NCI-H146 (cell line): ENCODE measurements at places on chromosomes 5 and 9.

DNA sequence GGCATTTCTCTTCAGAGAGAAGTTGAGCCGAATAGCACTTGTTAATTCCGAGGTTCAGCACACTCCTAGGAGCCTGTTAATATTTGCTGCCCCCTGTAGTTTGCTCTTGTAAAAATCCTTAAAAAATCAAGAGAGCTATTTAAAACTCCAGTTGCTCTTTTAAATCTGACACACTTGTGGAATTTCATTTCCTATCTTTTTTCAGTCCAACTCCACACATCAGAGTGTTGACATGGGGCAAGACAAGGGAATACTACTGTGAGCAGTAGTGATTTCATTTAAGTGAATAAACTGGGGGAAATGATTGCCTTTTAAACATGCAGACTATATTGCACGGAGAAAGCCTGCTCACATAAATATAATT lies 1096.3 kb upstream of the DMAC1 start:
- peak; percentile 64 for DNase-seq

- DNase-seq, result no peak
Measured at GRCh38 chr9:138100711-138101350, 223.2 kb downstream of the CACNA1B start.

- no peak for DNase-seq
Measured at GRCh38 chr5:181054871-181055459, 14.9 kb downstream of the BTNL9 start.

- no peak for DNase-seq
Measured at GRCh38 chr5:142785206-142785605, 15.0 kb downstream of the ARHGAP26 start.

GRCh38 chr5:92909602-92909962 lies 671.4 kb downstream of the NR2F1-AS1 start:
- DNase-seq, result peak; percentile 24

DNA sequence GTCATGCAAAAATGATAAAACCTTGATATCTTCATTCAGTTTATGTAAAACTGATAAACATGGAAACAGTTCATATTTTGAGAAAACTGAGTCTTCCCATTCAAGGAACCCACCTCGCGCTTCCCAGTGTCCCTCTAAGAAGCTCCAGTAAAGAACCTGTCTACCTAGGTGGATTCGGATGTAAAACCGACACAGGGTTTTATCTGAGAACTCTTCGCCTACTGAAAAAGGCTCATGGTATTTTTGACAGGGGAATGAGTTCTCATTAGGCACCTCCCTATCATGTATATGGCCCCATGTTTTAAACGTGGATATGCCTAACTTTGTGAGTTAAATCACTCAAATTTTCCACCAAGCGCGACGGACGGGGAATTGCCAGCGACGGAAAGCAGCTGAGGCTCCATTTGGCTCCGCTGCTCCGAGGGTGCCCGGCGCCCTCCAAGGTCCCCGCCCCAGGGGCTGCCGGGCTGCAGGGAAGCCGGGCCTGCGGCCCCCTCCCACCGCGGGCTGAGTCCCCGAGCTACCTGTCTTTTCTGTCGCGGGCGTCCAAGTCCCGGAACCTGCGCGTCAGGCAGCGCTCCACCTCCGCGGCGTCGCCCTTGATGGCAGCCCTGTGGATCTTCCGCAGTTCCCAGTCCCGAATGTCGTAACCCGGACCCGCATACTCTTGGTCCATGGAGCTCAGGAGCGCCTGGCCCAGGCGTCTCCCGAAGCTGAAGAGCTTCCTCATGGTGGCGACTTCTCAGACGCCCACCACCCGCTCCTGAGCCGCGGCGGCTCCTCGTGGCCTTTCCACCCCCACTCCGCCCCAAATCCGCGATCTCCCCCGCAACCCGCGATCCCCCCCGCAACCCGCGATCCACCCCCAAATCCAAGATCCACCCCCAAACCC lies 594 bp downstream of the ANKRD18A start:
- DNase-seq, result peak; percentile 71

- no peak for DNase-seq
Measured at GRCh38 chr5:159362220-159362619, 31.9 kb upstream of the IL12B start.

DNA sequence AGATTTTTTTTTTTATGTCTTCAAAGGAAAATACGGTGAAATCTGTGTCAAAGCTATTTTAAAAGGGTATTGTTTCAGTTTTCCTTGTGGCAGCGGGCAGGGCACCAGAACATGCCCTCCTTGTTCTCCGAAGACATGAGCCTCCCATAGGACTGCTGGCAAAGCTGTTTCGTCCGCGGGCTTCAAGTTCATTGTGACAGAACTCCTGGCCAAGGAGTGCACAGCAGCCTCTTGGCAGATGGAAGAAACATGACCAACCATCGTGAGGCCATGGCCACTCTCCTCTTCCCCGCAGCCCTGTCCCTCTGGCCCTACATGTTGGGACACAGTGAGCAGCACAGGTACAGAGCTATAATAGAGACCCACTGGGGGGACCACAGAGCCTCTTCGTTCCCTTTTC lies 99.5 kb downstream of the AOPEP start:
- DNase-seq, result no peak

- DNase-seq, result no peak
Measured at GRCh38 chr5:34535433-34535832, 120.7 kb upstream of the RAI14 start.

DNA sequence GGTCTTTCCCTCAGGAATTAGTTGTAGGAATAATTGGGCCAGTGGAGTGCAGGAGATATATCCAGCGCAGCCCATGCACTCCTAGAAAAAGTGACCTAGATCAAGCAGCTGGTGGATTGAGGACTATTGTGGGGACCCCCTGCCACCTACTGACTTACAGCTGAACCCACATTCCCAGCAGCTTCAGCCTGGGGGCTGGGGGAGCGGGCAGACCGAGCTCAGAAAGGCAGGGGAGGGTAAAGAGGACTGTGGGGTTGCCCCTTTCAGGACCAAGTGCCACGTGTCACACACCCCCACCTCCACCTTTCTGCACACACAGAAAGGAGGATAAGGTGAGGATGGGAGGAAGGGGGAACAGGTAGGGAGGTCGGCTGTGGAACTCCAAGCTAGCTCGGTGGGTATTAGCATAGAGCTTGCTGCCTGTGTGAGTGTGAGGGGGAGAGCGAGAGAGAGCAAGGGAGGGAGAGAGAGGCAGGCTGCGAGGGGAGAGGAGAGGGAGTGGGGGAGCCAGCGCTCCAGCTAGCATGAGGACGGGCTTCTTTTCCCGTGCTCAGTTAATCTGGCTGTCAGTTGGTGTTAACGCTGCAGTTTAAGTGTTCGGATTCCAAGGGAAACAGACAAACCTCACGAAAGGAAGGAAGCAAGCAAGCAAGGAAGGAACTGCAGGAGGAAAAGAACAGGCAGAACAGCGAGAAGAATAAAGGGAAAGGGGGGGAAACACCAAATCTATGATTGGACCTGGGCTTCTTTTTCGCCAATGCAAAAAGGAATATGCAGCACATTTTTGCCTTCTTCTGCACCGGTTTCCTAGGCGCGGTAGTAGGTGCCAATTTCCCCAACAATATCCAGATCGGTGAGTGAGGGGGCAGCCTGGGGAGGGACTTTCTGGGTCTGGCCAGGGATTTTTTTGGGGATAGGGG lies at the start of gene GRIA1:
TSS of gene GRIA1 (plus strand) at position 553 of the 920 bp plus-strand sequence.
- DNase-seq, result no peak

GRCh38 chr5:62306323-62306895 lies 403 bp downstream of the KIF2A start:
- peak; percentile 89 for DNase-seq

GRCh38 chr9:136303825-136304416 lies at the start of gene CCDC187:
CCDC187 (minus strand) TSS chr9:136304094; CDS start chr9:136303830, 264 bp downstream.
- no peak for DNase-seq

DNA sequence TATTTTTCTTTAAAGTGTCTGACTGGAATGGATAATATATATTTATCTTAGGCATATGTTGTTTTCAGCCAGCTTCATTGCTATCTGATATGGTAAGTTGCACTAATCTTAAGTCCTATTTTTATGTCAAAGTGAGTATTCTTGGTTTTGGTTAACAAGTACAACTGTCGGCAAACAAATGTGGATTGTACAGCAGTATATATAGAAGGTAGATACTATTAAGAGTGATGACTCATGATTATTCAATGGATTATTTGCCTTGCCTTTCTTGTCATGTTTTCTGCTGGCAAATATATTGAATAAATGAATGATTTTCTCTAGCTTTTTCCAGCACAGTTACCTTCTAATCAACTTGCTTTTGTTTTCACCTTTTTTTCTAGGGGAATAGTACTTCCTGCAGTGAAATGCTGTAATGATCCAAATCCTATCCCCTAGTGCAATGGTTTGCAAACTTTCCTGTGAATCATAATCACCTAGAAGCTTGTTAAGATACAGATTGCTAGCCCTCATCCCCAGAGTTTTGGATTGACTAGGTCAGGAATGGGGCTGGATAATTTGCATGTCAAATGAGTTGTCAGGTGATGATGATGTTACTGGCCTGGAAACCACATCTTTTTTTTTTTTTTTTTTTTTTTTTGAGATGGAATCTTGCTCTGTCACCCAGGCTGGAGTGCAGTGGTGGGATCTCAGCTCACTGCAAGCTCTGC lies 60.8 kb upstream of the ARRDC3 start:
- no peak for DNase-seq

DNA sequence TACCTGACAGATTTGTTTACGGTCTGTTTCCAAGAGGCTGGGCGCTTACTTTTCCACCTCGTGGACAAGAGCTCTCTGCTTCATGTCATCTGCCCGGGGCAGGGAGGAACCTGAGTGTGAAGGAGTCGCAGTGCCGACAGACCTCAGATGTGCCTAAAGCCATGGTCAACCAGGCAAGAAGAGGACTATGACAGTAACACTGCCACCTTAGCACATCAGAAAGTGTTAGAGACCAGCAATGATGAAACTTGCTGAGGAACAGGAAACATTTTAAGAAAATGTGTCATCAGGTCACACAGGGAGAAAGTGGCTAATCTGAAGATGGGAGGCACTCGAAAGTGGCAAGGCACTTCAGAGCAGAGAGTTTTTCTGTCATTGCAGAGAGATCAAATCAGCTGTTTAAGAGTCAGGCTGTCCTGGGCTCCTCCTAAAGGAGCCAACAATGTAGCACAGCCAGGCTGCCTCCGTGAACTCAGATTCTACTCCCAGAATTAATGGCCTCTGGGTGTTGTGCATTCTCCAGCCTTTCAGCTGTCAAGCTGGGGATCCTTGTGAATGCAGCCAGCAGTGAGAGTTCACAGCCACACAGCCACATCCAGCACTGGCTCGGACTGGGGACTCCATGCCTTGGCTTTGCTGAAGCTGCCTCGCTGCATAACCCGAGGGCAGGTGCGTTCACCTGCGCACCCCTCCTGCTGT lies 94.6 kb downstream of the RAPGEF1 start:
- peak; percentile 79 for DNase-seq

DNA sequence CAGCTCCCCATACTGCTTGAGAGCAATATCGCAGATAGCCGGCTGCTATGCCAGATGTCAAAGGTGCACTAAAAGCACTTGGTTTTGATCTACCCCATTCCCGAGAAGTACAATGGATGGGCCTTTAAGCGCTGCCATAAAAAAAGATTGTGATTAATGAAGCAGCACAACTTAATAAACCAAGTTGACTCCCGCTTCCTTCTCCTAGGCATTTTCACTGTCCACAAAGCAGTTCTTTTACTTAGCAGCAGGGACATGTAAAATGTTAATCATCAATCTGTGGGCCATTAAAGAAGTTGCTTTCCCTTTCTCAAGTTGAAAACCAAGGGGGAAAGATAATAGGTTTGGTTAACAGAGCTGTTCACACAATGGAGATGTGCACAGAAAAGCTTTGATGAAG lies 176.4 kb downstream of the TRPM6 start:
- DNase-seq, result no peak

GRCh38 chr5:137560420-137560819 lies 61.3 kb upstream of the SPOCK1 start:
- DNase-seq, result no peak

- DNase-seq, result no peak
Measured at GRCh38 chr5:101429241-101429640, 526.2 kb upstream of the ST8SIA4 start.

DNA sequence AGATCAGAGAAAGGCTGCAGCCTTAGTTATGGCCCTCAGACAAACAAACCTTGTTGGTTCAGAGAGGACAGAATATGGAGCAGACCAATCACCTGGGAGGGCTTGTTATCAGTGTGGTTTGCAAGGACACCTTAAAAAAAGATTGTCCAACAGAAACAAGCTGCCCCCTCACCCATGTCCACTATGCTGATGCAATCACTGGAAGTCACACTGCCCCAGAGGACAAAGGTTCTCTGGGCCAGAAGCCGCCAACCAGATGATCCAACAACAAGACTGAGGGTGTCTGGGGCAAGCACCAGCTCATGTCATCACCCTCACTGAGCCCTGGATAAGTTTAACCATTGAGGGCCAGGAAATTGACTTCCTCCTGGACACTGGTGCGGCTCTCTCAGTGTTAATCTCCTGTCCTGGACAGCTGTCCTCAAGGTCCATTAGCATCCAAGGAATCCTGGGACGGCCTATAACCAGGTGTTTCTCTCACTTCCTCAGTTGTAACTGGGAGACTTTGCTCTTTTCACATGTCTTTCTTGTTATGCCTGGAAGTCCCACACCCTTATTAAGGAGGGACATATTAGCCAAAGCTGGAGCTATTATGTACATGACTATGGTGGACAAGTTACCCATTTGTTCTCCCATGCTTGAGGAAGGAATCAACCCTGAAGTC lies 36.9 kb upstream of the TBCA start:
- DNase-seq, result no peak

- peak; percentile 78 for DNase-seq
Measured at GRCh38 chr5:42908509-42909488, 97.1 kb upstream of the SELENOP start.

DNA sequence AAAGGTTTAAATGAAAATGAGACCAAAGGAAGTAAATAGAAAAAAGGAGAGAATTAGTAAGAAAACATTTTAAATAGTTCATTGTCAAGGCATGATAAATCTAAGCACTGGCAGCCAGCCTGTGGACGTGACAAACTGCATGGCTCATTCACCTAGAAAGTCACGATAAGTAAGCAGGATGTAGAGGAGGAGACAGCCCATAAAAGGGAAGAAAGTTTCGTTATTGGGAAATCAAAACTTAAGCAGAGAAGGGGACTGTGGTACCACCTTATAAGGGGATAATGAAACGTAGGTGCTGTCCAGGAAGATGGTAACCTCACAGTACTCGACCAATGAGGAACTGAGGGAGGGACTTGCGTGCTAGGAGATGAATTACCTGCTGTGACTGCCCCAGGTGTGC lies 494.5 kb upstream of the GRAMD2B start:
- DNase-seq, result no peak
